ENCODE measurements at places on chromosomes 1 and 21.

GRCh38 chr1:98700228-98700627 lies 38.7 kb downstream of the SNX7 start:
- DNase-seq, result no peak

DNA sequence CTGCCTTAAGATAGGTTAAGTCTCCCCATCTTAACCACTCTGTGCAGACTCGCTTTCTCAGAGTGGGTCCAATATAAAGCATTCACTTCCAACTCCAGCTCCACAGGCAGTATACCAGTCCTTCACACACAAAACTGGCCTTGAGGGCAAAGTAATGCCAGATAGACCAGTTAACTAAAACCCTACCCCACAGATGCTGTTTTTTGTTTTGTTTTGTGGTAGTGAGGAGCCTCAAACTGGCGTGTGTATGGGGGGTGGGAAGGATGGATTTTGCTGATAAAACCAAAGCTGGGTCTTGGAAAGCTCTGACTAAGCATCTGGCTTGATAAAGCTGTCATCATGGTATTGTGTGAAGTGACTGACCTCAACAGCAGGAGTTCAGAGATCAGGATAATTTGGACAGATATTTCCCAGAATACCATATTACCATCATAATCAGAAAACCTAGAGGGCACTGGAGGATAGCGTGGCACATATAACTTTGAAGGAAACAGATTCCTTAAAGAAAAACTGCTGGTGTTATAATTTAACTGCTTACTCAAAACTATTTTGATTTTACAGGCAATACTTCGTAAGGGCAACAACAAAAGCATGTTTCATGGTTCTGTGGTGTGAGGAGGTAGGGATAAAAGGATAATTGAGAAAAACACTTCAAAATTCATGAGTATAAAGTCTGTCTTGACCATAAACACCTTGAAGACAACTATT lies 29.6 kb upstream of the CPLANE2 start:
- no peak for DNase-seq

DNA sequence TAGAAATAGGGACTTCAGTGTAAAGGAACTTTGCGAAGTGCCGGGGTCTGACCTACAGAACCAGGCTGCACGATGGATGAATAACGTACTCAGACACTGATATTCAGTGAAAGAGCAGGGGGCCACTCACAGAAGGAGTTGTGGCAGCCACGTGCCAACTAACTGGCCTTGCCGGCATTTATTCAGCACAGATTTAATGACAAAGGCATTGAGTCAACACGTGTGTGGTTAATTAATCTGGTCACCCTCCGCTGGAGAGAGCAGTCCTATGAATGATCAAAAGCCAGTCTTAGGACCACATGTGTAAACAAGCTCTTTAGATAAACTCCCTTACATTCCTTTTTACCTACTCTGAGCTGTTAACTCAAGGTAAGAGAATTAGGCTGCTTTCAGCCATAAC lies 6.2 kb upstream of the B3GALT2 start:
- no peak for DNase-seq

DNA sequence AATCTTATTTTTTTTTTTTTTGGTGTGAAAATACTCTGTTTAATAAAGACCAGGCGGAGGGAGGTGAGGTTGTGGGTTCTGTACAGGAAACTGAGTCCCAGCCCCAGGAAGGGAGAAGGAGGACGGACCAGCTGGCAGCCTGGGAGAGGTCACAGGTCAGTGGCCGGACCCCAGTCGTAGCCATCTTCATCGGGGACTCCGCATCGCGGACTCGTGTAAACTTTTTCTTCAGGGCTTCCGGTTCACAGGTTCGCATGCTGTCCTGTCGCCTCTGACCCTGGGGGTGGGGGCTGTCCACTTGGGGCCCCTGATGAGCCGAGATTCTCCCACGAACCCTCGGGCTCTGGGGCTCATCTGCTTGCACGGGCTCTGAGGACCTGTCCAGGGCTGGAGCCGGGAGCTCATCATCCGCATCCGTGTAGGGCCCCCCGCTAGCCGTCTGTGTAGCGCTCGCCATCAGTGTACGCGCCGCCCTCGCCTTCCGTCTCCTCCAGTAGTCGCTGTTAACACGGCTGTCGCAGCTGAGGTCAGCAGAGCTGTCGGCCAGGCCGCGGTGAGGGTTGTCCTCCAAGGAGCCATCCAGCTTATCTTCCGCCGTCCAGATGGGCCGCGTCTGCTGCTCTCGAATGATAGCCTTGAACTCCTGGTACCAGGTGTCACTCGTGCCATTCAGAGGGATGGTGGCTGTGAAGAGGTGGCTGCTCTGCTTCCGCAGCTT lies 975.7 kb upstream of the PRMT6 start:
- DNase-seq, result no peak

All from fibroblast of skin of left quadriceps (primary cell).